ENCODE measurements at places on chromosomes 12 and 14.

DNA sequence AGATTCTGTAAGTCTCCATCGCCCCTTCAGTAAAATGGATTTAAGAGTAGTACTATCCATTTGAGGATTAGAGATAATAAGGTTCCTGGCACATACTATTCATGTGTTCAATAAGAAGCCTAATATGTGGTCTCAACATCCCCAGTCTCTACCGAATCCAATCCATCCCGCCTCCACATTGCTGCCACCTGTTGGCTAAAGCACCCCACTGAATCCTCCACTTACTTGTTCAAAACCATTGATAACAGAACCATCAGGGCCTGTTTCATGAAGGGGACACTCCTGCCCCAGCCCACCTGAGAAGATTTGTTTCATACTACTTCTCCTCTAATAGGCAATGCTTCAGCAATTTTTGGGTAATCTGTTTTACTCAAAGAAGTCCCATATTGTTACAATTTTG lies 147.5 kb downstream of the SLC2A13 start:
- no peak for DNase-seq

- DNase-seq, result no peak
Observed at GRCh38 chr12:102062419-102062806, 622 bp upstream of the WASHC3 start.

GRCh38 chr12:99746538-99746937 lies 99.0 kb downstream of the GARIN6 start:
- no peak for DNase-seq

DNA sequence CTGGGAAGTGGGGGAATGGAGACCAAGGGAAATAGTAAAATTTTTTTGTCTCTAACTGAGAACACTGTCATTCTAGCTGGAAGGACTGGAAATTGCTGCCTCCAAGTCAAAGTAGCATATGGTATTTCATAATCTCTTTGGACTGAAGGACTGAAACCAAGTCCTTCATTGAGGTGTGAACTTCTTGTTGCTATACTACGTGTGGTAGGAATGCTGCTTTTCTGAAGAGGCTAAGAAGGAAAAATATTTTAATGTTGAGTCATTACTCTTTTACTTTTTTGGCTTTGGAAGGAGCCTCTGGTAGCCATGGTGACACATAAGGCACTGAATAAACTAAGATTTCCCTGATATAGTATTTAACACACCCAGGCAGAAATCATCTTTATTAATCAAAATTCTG lies 465.4 kb downstream of the NPAS3 start:
- DNase-seq, result peak; percentile 73

DNA sequence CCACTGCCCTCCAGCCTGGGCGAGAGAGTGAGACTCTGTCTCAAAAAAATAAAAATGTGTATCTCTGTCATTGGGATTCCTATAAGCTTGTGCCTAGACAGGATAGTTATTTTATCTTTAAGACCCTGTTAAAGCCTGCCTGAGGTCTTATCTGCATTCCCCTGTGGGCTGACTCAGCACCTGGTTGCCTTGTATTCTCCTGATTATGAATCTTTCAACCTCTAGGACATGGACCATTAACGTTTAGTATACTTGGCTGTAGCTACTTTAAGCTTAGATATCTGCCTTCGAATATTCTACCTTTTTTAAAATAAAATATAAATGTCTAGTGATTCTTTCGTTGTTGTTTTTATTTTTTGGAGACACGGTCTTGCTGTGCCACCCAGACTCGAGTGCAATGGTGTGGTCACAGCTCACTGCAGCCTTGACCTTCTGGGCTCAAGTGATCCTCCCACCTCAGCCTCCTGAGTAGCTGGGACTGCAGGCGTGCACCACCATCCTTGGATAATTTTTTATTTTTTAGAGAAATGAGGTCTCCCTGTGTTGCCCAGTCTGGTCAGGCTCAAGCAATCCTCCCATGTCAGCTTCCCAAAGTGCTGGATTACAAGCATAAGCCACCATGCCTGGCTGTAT lies 41.3 kb downstream of the RESF1 start:
- DNase-seq, result no peak

GRCh38 chr12:46403719-46404070 lies 31.1 kb upstream of the SLC38A2 start:
- DNase-seq, result no peak

DNA sequence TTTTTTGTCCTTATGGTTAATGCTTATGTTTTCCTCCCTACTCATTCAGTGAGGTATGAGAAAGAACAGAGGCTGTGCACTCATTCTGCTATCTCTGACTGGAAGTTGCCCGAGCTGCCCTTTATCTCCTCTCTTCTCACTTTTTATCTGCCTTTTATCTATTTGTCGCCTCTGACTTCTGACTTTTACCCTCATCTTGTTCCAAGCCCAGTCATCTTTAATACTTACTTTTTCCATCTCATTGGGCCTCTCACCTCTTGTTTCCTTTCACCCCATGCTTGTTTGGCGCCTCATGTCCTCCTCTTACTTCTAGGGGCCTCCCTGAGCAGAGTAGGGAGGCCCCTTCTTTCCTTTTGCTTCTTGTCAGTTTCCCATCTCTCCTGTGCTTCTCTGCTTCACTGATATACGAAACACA lies 50.7 kb downstream of the DIP2B start:
- no peak for DNase-seq

DNA sequence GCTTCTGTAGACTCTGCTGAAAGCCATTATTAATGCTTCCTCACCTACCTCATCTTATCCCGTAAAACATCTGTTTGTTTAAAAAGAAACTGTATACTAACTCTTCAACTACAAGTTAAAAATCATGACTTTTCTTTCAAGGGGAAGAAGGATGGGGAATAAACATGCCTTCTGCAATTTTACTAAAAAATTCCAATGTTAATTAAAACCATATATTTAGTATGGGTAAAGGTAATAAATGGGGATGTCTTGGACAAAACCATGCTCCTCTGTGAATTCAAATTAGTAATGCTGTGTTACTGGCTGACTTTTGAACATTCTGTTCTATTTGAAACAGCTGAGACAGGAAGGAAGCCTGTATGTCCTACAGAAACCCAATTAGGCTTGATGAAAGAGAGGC lies 311.1 kb upstream of the DIO2 start:
- peak; percentile 34 for DNase-seq

DNA sequence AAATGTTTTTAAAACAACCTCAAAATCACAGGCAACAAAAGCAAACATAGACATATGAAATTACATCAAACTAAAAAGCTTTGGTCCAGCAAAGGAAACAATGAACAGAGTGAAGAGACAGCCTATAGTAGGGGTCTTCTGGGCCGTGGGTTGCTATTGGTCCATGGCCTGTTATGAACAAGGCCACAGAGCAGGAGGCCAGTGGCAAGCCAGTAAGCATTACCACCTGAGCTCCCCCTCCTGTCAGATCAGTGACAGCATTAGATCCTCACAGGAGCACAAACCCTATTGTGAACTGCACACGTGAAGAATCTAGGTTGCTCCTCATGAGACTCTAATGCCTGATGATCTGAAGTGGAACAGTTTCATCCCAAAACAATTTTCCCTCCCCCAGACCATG lies 174.0 kb downstream of the DIO2 start:
- no peak for DNase-seq

DNA sequence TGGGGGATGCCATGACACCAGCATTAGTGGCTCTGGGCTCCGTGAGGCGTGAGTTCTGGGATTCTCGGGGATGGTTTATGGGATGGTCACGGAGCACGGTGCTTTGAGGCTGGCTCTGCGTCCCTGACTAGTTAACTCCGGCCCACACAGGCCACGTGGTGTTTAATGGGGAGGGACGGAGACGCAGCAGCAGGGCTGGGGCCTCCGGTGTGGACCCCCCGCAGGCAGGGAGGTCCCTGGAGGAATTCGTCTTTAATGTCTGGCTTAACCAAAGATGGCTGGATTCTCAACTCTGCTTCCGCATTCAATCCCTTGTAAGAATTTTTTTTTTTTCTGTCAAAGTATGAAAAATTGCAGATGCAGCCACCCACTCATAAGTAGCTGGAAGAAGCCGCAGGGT lies 86.4 kb upstream of the RFLNA start:
- DNase-seq, result no peak

DNA sequence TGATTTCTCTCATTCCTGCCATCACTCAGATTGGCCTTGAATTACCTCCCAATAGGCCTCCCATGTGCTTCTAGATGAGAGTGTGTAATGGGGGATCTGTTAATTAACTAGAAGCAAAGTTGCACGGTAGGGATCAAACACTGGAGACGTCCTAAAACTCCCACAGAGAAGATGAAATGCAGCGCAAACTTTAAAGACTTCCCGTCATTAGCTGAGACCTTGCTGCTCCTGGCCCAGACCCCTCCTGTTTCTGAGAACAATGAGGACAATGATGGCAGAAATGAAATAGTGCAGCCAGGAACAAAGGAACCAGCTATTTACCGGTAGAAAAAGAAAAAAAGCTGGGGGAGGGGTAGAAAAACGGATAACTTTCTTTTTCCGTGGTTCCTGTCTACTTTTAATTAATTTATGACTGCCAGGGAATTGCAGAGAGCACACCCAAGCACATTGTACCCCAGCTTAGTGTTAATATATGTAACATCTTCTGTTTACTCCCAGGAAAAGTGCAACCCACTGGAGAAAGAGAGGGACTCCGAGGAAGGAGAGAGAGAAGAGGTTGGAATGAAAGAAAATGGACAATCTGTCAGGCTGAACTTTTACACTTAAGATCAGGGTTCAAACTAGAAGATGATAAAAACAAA lies 280.7 kb upstream of the SOX5 start:
- DNase-seq, result no peak

GRCh38 chr14:51482102-51482501 lies 169.6 kb upstream of the FRMD6 start:
- DNase-seq, result no peak

- no peak for DNase-seq
Observed at GRCh38 chr12:6839482-6840201, 1.1 kb upstream of the GNB3 start.

GRCh38 chr12:14284184-14284722 lies 81.2 kb upstream of the ATF7IP start:
- no peak for DNase-seq

DNA sequence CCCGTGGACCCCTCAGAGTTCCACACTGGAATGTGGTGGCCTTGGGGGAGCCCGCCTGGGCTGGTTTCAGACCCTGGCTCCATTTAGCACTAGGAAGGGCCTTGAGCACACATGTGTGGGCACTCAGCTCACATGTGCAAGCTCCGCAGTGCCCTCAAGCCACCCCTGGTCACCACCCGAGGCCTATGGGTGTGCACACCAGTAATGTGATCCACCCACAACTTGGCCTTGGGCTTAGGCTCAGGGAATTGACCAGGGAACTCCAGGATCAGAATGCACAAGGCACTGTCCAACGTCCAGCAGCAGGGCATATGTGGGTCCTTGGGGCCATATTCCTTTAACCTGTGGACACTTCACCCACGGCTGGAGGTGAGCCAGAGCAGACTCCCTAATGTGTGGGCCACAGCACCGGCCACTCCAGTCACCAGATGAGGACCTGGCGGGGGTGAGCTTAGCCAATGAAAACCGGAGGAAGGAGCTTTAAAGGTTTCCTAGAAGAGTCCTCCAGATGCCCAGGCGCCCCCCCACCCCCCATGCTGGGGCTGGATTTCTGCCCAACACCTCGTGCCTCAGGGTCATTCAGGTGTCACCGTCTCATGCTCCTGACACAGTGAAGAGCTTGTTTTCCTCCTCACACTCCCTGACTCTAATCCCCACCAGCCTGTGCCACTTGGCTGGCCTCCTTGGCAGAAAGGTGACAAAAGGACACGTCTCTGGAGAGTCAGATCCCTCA lies 209.2 kb downstream of the ZFP36L1 start:
- DNase-seq, result no peak

DNA sequence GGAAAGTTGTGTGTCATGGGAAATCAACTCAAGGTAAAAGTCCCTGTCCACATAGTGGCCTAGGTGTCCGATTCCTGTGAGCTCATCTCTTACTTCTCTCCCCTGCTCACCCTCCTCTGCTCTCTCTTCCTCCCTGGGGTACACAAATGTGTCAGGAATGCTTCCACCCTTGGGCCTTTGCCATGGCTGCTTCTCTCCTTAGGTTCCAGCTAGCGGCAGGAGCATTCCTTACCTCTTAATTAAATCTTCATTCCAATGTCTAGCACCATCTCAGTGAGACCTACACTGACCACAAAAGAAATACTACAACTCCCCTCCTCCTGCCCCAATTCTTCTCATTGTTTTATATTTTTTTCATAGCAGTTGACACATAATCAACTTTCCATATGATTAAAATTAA lies 298.6 kb downstream of the PDZRN4 start:
- DNase-seq, result no peak

GRCh38 chr12:131733874-131734273 lies 23.0 kb downstream of the SFSWAP start:
- no peak for DNase-seq

DNA sequence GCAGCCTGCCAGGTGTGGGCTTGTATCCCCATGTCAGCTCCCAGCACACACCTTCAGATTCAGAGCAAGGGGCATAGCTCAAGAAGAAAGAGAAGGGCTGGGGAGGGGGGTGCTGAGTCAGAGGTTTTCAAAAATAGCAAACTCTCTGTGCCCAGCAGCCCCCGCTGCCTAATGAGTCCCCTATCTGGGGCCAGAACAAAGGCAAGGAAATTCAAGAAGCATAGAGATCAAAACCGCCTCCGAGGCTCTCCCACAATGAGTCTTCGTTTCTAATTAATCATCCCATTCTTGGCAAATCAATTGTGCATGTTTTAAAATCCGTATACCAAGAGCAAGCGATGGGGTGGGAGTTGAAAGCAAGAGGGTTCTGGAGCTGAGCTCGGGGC lies 19.5 kb upstream of the CMKLR1 start:
- no peak for DNase-seq

DNA sequence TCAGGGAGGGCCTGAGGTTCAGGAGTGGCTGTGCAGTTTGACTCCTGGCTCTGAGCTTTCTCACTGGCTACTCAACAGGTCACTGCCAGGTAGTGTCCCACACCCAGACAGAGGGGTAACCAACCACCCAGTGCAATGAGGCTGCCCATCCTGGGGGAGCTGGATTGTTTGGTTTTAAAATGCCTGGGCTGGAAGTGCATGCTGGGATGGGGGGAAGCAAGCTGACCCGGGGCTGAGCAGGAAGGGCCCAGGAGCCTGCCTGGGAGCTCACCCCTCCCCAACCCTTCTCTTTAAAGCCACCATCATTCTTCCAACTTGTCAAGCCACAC lies 12.6 kb upstream of the ABHD12B start:
- no peak for DNase-seq

DNA sequence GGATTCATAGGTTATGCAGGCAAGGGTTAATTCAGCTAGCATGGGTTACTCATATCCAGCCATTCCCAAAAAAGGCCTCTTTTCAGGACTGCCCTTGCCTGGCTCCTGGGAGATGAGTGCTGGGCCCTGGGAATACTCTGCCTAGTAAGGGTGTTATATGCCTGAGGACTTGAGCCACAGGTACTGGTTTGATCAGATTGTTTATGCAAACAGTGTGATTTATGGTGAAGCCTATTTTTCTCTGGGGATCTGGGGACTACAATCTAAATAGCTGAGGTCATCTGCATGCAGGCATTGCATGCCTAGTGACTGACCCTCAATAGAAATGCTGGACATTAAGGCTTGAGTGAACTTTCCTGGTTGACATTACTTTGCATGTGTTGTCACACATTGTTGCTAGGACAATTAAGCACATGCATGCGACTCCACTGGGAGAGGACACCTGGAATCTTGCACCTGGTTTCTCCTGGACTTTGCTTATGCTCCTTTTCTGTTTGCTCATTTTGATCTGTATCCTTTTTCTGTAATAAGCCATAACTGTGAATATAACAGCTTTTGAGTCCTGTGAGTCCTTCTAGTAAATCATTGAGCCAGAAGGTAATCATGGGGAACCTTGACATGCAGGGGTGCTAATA lies 73.0 kb downstream of the RAD51B start:
- DNase-seq, result no peak

GRCh38 chr12:109708939-109709338 lies 4.7 kb upstream of the FAM222A start:
- DNase-seq, result no peak

Data from adipocyte (in vitro differentiated cells).